ENCODE measurements at places on chromosomes 12 and 14. TPM values are rescaled to one million over a fixed set of nuclear protein-coding genes. Genes with fewer than 3 reads are reported as not detected.

Gene GPRC5D
- not detected for total RNA-seq

Gene GZMH
- total RNA-seq: not detected

Gene C14orf93
- total RNA-seq: 9.9 TPM

Gene CLEC4A
- total RNA-seq: not detected

Gene GABARAPL1
- total RNA-seq: 23.0 TPM
